CD4-positive, alpha-beta T cell treated with Interleukin-15 for 4 hours (primary cell): ENCODE measurements at places on chromosomes 1 and 21.

DNA sequence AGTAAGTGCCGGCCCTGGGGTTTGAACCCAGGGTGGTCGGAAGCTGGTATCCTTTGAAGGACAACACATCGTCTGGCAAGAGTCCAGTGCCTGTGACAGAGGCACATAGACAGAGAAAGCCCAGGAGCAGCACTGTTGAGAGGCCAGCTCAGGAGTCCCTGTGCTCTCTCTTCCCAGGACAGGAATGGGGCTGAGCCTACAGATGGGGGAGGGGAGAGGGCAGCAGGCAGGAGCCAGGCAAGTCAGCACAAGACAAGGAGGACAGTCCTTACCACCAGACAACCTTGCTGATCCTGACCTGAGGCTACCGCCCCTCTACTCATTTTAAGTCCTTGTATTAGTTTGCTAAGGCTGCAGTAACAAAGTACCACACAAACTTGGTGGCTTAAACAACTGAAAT is 27.7 kb upstream of the SYT6 start:
- DNase-seq: no peak

- DNase-seq: no peak
These were observed 248.6 kb upstream of the DEPDC1 start for GRCh38 chr1:68745451-68745850.

DNA sequence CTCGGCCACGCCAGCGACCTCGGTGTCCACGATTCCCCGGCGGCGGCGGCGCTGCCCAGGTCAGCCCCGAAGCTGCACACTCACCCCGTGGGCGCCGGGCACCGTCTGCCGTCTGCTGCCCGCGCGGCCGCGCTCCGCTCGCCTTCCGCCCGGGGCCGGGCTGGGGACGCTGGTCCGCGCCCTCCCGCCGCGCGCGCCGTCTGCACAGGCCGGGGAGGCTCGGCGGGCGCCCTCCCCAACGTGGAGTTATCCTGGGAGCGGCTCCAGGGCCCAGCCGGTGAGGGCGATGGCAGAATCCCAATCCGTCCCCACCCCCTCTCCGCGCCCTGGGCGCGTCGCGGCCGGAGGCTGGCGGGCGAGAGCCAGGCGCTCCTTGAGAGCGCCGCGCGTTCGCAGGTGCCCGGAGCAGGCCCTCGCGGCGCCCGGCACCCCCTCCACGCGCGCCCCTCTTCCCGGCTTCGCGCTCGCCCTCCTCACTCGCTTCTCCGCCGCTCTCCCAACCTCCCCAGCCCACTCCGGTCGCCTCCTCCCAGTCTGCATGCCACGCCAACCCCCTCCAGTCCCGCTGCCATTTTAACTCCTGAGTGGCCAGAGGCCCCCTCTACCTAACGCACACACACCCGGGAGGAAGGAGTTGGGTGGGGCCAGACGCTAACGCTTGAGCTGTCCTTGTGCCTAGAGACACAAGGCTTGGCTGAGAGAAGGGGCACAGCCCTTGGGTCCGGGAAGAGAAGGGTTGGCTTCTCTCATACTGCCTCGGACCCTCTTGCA is at the start of gene LRRN2:
Gene LRRN2 (minus strand): TSS at position 503 of the 771 bp plus-strand sequence. CDS start 65,746 bp downstream, outside the sequence.
- no peak for DNase-seq

DNA sequence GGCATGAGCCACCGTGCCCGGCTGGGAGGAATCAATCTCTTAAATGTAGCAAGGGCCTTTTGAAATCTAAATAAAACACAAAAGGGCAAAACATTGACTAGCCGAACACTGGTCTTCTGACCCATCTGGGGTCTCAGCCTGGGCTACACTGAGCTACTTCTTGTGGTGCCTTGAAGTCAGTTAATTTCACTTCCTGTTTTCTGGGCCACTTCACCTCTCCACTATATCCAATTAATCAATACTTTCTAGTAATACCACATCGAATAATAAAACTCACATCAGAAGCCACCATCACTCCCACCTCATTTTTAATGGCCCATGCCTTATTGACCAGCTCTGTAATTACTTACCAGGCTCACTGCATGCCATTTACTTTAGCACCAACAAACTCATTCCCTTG is 138.0 kb upstream of the SAMSN1 start:
- DNase-seq: no peak

- DNase-seq: no peak
These were observed 66.2 kb upstream of the APOBEC4 start for GRCh38 chr1:183719289-183719688.

DNA sequence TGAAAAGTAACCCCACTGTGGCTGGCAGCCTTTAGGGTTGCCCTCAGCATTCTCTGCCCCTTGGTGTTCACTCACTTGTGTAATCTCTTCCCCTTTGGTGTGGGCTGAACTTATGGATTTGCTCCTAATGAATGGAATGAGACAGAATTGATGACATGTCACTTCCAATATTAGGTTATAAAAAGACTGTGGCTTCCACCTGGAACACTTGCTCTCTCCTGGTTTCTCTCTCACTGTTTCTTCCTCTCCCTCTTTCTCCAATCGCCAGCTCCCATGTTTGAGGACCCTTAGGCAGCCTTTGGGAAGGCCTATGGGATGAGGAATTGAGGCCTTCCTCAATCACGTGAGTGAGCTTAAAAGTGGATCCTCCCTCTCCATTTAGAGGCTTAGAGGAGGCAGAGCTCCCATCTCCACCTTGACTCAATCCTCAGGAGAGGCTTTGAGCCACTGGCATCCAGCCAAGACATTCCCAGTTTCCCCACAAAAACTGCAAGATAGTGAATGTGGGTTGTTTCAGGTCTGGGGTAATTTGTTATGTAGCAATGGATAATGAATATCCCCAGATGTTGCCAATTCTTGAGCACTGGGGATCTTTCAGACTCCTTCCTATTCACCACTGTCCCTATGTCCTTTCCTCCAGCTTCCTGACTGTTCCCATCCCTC is 95.5 kb upstream of the CD34 start:
- DNase-seq: no peak

- no peak for DNase-seq
These were observed 18.8 kb downstream of the EMC1 start for GRCh38 chr1:19232524-19232846.

- no peak for DNase-seq
These were observed 892.5 kb downstream of the PLA2G4A start for GRCh38 chr1:187721216-187721615.

DNA sequence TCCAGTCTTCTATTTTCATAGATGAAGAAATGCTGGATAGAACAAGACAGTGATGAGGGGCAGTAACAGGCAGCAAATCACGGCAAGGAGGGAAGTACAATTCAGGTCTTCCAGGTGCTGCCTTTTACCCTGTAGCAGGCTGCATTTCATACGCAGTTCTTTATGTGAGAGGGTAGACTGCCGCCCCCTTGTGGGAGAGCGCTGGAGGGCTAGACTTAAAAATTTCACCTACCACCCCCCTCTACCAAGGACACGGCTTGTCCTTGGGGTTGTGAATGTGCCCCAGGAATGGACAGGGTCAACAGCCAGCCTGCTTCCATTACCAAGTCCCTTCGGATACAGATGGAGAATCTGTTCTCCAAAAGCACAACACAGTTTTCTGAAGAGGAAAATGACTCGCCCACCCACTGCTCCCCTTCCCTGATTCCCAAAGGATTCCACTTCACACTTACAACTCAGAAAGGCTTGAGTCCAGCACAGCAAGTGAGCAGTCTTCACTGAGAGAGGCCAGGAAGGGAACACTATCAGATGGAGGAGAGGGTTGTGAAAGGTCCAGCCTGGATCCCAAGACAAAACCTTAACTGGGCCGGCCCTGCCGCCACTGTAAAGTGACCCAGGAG is 7.4 kb downstream of the WDR77 start:
- DNase-seq: peak; percentile 67

DNA sequence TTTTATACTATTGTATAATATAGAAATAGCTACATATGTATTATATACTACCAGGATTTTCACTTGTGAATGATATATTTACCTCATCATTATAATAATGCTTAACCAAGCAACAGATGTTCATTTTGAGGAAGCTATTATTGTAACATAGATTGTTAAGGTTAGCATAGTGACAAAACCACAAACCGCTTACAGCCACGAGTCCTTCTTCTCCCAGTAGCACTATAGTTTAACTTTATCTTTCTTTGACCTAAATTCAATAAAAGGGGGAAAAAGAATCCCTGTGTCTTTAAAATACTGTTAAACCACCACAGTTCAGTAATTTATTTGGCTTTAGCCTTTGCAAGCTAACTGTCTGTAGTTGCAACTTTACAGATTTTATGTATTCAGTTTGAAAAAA is 1039.4 kb upstream of the B3GALT2 start:
- DNase-seq: no peak

- DNase-seq: no peak
These were observed at the start of gene CFHR4 for GRCh38 chr1:196887515-196888239. Gene CFHR4, plus strand, starts transcription at chr1:196888052. Its CDS starts 99 bp downstream, at chr1:196888151.

DNA sequence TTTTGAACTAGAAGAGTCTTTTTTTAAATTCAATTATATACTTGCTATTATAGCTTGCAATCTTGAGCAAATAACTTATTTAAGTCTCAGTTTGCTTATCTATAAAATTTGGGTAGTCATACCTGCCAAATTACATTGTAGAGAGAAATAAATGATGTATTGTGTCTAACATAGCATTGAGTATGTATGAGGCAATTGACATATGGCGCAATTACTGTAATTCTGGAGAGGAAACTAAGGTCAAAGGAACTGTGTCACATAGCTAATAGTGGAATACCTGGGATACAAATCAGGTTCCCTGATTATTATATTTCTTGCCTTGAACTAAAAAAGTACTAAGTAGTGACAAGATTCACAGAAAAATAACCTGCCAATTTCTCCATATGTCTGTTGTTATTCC is 302.5 kb downstream of the PDE4B start:
- DNase-seq: no peak

DNA sequence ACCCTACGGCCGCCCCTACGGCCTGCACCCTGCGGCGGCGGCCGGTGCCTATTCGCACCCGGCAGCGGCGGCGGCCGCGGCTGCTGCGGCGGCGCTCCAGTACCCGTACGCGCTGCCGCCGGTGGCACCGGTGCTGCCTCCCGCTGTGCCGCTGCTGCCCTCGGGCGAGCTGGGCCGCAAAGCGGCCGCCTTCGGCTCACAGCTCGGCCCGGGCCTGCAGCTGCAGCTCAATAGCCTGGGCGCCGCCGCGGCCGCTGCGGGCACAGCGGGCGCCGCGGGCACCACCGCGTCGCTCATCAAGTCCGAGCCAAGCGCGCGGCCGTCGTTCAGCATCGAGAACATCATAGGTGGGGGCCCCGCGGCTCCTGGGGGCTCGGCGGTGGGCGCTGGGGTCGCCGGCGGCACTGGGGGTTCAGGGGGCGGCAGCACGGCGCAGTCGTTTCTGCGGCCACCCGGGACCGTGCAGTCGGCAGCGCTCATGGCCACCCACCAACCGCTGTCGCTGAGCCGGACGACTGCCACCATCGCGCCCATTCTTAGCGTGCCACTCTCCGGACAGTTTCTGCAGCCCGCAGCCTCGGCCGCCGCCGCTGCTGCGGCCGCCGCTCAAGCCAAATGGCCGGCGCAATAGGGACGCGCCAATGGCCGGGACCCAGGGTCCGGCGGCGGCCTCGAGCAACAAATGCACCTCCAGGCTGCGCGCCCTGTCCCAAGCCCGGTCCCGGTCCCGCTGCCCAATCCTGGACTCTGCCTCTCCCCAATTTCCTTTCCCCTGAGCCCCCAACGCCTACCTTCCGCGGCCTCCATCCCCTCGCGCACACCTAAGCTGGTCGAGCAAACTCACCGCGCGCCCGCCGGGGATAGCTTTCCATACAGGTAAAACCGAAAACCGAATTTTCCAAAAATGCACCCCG is 1.8 kb downstream of the FOXD3 start:
- no peak for DNase-seq

- DNase-seq: no peak
These were observed 63.1 kb downstream of the APP start for GRCh38 chr21:26107429-26107828.

- DNase-seq: no peak
These were observed 54.5 kb downstream of the ATP1B1 start for GRCh38 chr1:169160845-169161495.

DNA sequence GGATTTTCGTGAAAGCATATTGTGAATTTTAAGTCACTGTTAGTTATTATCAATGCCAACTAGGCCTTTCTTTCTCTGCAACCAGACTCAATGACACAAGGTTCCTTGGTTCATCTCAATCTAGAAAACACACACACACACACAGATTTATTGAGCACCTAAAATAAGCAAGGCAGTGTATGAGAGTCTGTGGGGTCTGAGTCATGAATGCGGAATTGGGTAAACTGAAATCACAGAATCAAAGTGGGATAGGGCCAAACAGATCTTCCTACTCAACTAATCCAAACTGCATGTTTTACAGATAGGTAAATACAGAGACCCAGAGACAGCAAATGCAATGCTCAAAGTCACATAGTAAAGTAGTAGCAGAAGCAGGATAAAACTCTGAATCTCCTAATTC is 48.5 kb upstream of the NRDC start:
- no peak for DNase-seq

DNA sequence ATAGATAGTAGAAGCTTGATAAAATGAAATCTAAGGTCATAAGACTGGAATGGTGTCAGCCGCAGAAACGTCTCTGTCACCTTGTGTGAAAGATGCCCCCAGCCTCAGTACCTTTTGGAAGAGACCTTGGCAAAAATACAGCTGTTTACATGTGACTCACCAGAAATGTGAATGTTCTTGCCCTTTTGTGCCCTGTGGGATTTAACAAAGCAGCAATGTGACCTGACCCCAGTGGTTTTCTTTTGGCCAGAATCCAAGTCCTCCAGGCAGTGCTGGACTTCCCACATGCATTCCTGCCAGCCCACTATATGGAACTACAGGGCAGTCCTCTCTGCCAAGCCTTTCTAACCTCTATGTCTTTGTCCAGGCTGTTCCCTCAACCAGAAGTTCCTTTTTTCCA is 27.2 kb upstream of the LRRC8C start:
- no peak for DNase-seq

- DNase-seq: no peak
These were observed 61.5 kb downstream of the LACTBL1 start for GRCh38 chr1:22910986-22911651.

GRCh38 chr1:181104790-181105133 is 16.3 kb downstream of the IER5 start:
- peak; percentile 52 for DNase-seq

- no peak for DNase-seq
These were observed 22.3 kb upstream of the TMEM222 start for GRCh38 chr1:27299385-27300271.

GRCh38 chr1:116835161-116835560 is 74.6 kb upstream of the PTGFRN start:
- no peak for DNase-seq

GRCh38 chr1:16352842-16353535 is 709 bp upstream of the FBXO42 start:
- DNase-seq: no peak

DNA sequence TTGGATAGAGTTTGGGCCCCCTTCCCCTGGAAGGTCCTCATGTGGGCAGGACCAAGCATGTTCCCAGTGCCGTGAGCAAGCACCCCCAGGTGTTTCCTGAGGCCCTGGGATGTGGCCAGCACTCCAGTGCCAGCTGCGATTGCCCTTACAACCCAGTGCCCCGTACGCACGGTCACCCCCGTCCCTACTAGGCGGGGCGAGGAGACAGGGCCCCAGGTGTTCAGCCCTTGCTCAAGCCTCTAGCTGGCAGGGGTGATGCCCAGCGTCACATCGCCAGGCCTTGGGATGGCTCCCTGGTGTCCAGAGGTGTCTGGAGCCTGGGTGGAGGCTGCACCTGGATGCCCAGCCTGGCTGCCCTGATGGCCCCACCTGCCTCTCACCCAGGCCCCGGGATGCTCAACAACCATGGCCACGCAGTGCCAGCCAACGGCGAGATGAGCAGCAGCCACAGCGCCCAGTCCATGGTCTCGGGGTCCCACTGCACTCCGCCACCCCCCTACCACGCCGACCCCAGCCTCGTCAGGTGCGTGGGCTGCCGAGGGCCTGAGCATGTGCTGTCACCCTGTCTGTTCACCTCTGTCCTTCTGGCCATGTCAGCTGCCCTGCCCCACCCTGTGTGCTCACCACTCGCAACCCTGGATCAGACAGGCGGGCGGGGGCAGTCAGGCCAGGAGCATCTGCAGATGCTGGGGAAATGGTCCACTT is 21.6 kb upstream of the CCDC27 start:
- no peak for DNase-seq
